Upper lobe of right lung (tissue), 1 donor: ENCODE measurements at places on chromosomes 5 and 9. TPM values are rescaled to one million over a fixed set of nuclear protein-coding genes. Genes with fewer than 3 reads are reported as not detected.

- H3K4me1 ChIP-seq: peaks cover 23% of the 10 kb centered on the region
- peak within 1 kb of the TSS; percentile 17 for H3K4me3 ChIP-seq
- DNase-seq: no peak
- no peaks in the 10 kb centered on the region for H3K36me3 ChIP-seq
Observed at GRCh38 chr9:92404042-92404836, at the start of gene OGN. OGN (minus strand) TSS chr9:92404578; CDS start chr9:92403407, 1,171 bp downstream.

DNA sequence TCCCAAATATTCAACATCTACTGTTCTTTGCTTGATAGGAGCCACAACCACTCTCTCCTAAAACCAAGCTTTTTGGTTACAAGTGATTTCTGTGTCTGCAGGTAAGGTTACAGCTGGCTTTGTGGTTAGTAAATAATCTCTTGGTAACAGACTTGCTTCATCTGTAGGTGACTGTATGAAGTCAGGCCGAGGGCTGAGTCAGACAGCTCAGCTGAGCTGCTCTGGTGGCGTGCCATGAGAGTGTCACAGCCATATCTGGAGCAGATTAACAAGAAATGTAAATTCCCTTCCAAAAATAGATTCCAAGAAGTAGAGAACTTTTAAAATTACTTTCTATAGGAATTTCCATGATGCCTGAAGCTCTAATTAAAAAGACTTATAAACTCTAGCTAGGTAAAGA is 23.7 kb upstream of the TAS2R1 start:
- no peak for DNase-seq
- H3K27ac ChIP-seq: no peak overlapping the region
- no peaks in the 10 kb centered on the region for H3K4me1 ChIP-seq
- no peaks in the 10 kb centered on the region for H3K36me3 ChIP-seq
- no peak overlapping the region for H3K4me3 ChIP-seq

GRCh38 chr5:139761057-139761450 is 34.6 kb upstream of the PSD2 start:
- H3K4me1 ChIP-seq: no peaks in the 10 kb centered on the region
- H3K4me3 ChIP-seq: no peak overlapping the region

GRCh38 chr9:90735952-90736351 is 65.7 kb upstream of the SYK start:
- H3K4me3 ChIP-seq: no peak overlapping the region
- no peak for DNase-seq
- H3K27me3 ChIP-seq: no peaks in the 10 kb centered on the region
- H3K36me3 ChIP-seq: no peaks in the 10 kb centered on the region

GRCh38 chr9:131036071-131036470 is 27.1 kb downstream of the LAMC3 start:
- no peaks in the 10 kb centered on the region for H3K36me3 ChIP-seq
- no peak for DNase-seq
- H3K27me3 ChIP-seq: no peaks in the 10 kb centered on the region

DNA sequence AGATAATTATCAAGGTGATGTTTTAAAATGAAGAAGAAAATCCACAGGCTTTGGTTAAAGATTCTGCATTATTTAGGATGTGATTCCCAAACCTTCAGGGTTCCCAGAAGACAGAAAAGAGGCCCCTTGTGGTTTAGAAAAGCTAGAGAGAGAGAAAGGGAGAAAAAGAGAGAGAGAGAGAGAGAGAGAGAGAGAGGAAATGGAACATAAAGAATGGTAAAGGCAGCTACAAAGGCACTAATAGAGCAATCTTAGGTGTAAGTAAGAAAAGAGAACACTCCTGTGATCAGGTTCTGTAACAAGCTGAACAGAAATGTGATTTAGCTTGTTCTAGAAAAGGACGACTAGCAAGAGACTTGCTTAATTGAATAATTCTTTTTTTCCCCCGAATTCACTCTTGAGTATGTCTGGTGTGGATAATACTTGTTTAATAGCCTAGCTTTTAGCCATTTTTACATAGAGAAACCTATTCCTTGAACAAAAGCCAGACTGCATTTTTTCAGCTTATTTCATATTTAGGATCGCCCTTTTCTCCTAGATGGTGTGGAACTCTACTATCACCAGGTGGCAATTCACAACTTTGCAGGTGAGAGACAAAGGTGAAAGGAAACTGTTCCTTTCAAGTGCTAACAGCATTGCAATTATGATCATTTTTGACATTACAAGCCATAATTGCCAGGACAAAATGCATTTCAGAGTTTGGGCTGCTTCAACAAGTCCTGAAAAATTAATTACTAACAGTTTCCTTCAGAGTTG is 57.6 kb upstream of the SH3GL2 start:
- no peaks in the 10 kb centered on the region for H3K27me3 ChIP-seq
- H3K4me1 ChIP-seq: no peaks in the 10 kb centered on the region
- H3K4me3 ChIP-seq: no peak overlapping the region
- no peak for DNase-seq
- no peaks in the 10 kb centered on the region for H3K36me3 ChIP-seq

GRCh38 chr9:98150721-98151120 is 31.7 kb upstream of the TRIM14 start:
- peaks cover 13% of the 10 kb centered on the region for H3K4me1 ChIP-seq
- H3K36me3 ChIP-seq: no peaks in the 10 kb centered on the region
- no peak for DNase-seq

DNA sequence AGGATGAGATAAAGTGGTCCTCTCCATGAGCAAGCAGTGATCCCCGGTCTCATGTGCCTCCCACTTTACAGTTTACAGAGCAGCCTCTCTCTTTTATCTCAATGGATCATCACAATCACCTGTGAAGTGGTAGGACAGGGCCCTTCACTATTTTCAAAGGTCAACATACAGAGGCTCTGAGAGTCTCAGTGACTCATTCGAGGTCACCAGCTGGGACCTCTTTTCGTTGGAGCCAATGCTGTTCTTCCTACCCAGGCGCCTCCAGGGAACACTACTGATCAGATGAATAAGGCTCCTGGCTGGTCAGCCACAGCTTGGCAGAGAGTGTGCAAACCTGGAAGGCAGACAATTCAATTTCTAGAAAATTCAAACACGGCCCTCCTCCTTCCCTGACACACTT is 16.6 kb downstream of the GGTA1 start:
- no peak overlapping the region for H3K4me3 ChIP-seq
- H3K27me3 ChIP-seq: no peaks in the 10 kb centered on the region
- H3K4me1 ChIP-seq: peaks cover 14% of the 10 kb centered on the region
- no peak for DNase-seq

GRCh38 chr5:45725537-45725936 is 29.4 kb upstream of the HCN1 start:
- no peaks in the 10 kb centered on the region for H3K27me3 ChIP-seq
- H3K4me1 ChIP-seq: no peaks in the 10 kb centered on the region
- no peak overlapping the region for H3K4me3 ChIP-seq
- no peak for DNase-seq

DNA sequence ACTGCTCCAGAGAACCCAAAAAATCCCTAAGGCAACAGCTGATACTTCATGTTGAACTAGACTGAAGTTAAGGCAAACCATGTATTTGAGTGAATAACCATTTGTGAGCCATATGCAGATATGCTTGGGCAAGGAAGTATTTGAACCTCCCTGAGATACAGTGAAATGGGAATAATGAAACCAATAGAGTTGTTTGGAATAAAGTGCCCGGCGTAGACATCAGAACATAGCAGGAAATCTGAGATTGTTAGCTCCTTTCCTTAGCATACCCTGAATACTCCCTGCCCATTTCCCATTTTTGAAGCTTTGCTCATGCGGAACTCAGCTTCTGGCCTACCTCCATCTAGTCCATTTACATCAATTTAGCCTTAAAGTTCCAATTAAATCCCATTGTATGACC is 611.9 kb downstream of the EFNA5 start:
- DNase-seq: no peak
- no peaks in the 10 kb centered on the region for H3K36me3 ChIP-seq
- no peaks in the 10 kb centered on the region for H3K27me3 ChIP-seq
- no peaks in the 10 kb centered on the region for H3K4me1 ChIP-seq

GRCh38 chr5:37660319-37660718 is 179.5 kb downstream of the GDNF start:
- no peak overlapping the region for H3K27ac ChIP-seq
- H3K4me3 ChIP-seq: no peak overlapping the region
- DNase-seq: no peak
- H3K27me3 ChIP-seq: no peaks in the 10 kb centered on the region
- H3K36me3 ChIP-seq: no peaks in the 10 kb centered on the region
- peaks cover 6% of the 10 kb centered on the region for H3K4me1 ChIP-seq

DNA sequence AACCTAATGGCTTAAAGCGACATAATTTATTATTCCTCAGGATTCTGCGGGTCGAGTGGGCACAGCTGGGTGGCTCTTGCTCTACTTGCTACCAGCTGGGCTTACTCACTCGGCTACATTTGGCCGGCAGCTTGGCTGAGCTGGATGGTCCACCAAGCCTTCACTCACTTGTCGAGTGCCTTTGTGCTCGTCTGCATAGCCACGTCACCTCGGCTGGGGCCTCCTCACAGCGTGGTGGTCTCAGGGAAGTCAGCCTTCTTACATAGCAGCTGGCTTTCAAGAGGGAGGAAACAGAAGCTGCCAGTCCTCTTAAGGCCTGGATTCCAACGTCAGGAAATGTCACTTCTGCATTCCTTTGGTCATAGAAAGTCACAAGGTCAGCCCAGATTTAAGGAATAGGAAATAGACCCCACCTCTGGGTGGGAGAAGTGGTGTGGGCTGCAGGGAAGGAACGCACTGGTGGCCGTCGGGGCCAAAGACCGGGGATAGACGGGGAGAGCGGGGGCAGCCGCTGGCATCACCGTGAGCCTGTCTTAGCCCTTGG is 75.1 kb upstream of the RUFY1 start:
- no peak overlapping the region for H3K27ac ChIP-seq
- no peaks in the 10 kb centered on the region for H3K36me3 ChIP-seq
- DNase-seq: no peak
- H3K27me3 ChIP-seq: no peaks in the 10 kb centered on the region
- no peaks in the 10 kb centered on the region for H3K4me1 ChIP-seq
- no peak overlapping the region for H3K4me3 ChIP-seq

DNA sequence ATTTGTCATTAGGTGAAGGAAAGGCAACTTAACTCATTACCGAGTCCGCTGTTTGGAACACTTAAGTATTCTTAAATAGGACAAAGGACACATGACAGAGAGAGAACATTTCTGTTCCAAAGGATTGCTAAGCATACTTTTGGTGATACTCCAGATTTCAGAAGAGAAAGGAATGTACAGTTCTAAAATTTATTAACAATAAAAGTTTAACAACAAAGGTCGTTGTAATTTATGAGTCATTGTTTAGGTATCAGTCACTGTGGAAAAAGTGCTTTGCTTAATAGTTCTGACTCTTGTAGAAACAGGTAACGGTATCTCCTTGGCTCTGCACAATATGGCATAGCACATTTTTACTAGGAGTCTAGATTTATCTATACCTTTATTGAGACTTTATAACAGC is 36.3 kb upstream of the PAM start:
- H3K4me1 ChIP-seq: no peaks in the 10 kb centered on the region
- no peaks in the 10 kb centered on the region for H3K36me3 ChIP-seq
- H3K27me3 ChIP-seq: no peaks in the 10 kb centered on the region
- no peak overlapping the region for H3K4me3 ChIP-seq
- H3K27ac ChIP-seq: no peak overlapping the region

DNA sequence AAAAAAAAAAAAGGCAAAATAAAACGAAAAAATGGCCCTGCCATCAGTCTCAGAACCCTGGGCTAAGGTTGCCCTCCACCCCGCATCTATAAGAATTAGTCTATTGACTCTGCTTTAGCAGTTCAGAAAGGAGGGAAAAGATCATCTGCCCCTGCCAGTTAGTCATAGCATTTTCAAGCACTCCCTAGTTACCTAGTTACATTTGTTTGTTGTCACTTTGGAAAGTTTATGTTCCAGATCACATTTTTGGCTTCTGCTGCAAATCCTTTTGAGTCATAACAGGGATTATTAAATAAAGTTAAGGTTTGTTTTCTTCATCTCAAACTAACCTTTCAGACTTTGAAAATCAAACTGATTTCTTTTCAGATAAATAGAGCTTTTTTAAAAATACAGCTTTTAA is 52.1 kb downstream of the AQP7 start:
- no peak overlapping the region for H3K4me3 ChIP-seq
- peak overlapping the region; percentile 8 for H3K27ac ChIP-seq
- H3K4me1 ChIP-seq: no peaks in the 10 kb centered on the region

GRCh38 chr9:33158843-33159776 is 8.0 kb downstream of the B4GALT1 start:
- H3K27ac ChIP-seq: peak overlapping the region; percentile 97
- peak; percentile 82 for DNase-seq
- H3K27me3 ChIP-seq: no peaks in the 10 kb centered on the region
- no peaks in the 10 kb centered on the region for H3K36me3 ChIP-seq
- H3K4me1 ChIP-seq: peaks cover 98% of the 10 kb centered on the region

- DNase-seq: no peak
- H3K27me3 ChIP-seq: no peaks in the 10 kb centered on the region
- H3K4me1 ChIP-seq: no peaks in the 10 kb centered on the region
- H3K36me3 ChIP-seq: no peaks in the 10 kb centered on the region
Observed at GRCh38 chr9:87336914-87337333, 160.7 kb upstream of the DAPK1 start.

- no peak for DNase-seq
- no peak overlapping the region for H3K27ac ChIP-seq
- H3K27me3 ChIP-seq: no peaks in the 10 kb centered on the region
- H3K4me3 ChIP-seq: no peak overlapping the region
- H3K36me3 ChIP-seq: peaks cover 75% of the 10 kb centered on the region
Observed at GRCh38 chr9:15182101-15182551, 124.9 kb downstream of the TTC39B start.

GRCh38 chr5:133274597-133274935 is 222.8 kb downstream of the HSPA4 start:
- no peak overlapping the region for H3K27ac ChIP-seq
- no peak for DNase-seq
- no peaks in the 10 kb centered on the region for H3K36me3 ChIP-seq
- H3K27me3 ChIP-seq: no peaks in the 10 kb centered on the region

DNA sequence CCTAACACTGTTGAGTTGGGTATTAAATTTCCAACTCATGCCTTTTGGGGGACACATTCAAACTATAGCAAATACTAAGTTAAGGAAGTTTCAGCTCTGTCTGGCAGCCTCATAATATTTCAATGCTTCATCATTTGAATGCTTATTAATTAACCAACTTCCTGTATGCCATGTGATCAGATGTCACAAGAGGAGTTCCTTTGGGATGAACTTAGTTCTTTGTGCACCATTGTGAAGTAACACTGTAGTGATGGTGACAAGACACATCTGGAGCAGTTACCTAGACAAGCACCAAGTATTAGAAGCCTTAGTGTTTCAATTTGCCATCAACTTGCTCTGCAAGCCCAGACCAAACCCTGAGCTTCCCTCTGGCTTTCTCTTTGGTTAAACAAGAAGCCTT is 90.7 kb upstream of the IL12B start:
- H3K27me3 ChIP-seq: no peaks in the 10 kb centered on the region
- no peaks in the 10 kb centered on the region for H3K36me3 ChIP-seq
- no peak overlapping the region for H3K4me3 ChIP-seq
- DNase-seq: no peak

GRCh38 chr9:13513286-13513685 is 233.8 kb upstream of the MPDZ start:
- H3K4me1 ChIP-seq: no peaks in the 10 kb centered on the region
- no peaks in the 10 kb centered on the region for H3K36me3 ChIP-seq
- no peaks in the 10 kb centered on the region for H3K27me3 ChIP-seq

The KDM3B gene
- total RNA-seq: 60.6 TPM

The LRRTM2 gene
- total RNA-seq: 0.52 TPM

The CD274 gene
- total RNA-seq: 25.9 TPM

The FOXD4 gene
- total RNA-seq: 0.75 TPM

The CLTB gene
- 80.9 TPM for total RNA-seq

The STKLD1 gene
- total RNA-seq: 1.2 TPM

The PRRT1B gene
- total RNA-seq: 3.9 TPM

The CD14 gene
- total RNA-seq: 127 TPM

The FAM221B gene
- not detected for total RNA-seq

The FGD3 gene
- 21.6 TPM for total RNA-seq

The RBM27 gene
- total RNA-seq: 17.7 TPM

The IRX2 gene
- 56.4 TPM for total RNA-seq
